ENCODE measurements at places on chromosomes 3 and 15.

GRCh38 chr3:172355836-172356235, 92.4 kb downstream of the GHSR start:
- no peak for DNase-seq

DNA sequence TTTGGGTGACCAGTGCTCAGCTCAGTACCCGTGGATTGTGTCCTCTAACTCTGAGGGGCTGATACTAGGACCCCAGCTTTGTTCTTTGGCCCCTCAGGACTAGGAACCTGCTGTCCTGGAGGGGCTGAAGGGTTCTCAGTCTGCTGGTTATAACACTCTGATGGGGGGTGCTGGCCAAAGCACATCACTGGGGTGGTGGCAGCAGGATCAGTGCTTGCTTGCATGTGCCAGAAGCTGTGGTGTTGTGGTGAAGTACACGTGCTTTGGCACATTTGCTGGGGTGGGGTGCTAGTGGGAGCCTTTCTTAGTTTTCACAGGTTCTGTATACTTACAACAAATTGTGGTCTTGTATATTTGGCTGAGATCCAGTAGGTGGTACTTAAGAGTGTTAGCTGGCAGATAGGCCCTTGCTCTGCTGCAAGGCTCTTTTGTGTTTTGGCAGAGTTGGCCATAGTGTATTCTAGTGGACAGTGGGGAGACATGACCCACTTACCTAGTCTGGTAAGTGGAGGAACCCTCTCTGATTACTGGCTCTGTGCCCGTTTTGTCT, 344.3 kb downstream of the EDEM1 start:
- no peak for DNase-seq

DNA sequence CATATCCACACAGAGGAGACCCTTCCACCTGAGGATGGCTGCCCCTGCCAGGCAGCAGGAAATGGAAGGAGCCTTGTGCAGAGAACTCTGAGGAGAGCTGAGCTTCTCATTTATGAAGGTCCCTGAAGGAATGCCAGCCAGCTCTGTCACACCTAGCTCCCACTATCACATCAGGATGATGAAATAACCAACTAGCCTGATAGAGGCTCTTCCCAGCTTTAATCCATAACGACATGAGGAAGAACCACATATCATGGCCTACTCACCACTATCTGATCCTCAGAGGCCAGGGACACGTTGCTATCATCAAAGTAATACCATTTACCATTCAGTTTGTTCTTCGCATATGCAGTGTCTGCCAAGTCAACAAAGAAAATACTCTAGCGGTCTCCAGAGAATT, 1.5 kb upstream of the C3orf62 start:
- no peak for DNase-seq

GRCh38 chr15:88250826-88251225, 5.7 kb downstream of the NTRK3 start:
- DNase-seq: no peak

- no peak for DNase-seq
These were observed 15.5 kb upstream of the ZBED2 start for GRCh38 chr3:111610612-111611054.

GRCh38 chr3:11212299-11212608, 58.0 kb downstream of the HRH1 start:
- DNase-seq: no peak

DNA sequence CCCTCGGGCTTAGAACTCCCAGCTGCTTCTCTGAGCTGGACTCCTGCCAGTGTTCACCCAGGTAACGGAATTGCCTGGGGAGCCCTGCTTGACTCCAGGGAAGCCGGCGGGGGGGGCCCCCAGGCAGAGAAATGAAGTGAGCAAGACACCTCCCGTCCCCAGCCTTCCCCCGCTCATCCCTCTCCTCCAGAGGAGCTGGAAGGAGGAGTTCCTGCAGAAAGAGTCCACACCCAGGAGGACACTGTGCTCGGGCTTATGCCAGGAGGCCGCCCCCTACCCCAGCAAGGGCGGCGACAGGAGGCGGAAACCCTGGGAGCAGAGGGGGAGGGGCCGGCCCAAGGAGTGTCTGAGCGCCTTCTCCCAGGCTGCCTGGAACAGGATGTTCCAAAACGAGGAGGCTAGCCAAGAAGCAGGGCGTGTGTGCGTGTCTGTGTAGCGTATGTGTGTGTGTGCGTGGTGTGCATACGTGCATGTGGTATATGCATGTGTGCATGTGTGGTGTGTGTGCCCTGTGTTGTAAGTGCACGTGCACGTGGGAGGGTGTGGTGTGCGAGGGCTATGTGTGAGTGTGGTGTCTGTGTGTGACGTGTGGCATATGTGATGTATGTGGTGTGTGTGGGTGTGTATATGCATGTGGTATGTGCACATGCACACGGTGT, 511.3 kb downstream of the SHQ1 start:
- DNase-seq: no peak

GRCh38 chr3:16433701-16434151, 79.8 kb downstream of the RFTN1 start:
- no peak for DNase-seq
